NCI-H2081 (cell line): ENCODE measurements at places on chromosomes 16 and 17.

GRCh38 chr17:73118139-73118538 lies 25.7 kb upstream of the SLC39A11 start:
- no peak for DNase-seq

DNA sequence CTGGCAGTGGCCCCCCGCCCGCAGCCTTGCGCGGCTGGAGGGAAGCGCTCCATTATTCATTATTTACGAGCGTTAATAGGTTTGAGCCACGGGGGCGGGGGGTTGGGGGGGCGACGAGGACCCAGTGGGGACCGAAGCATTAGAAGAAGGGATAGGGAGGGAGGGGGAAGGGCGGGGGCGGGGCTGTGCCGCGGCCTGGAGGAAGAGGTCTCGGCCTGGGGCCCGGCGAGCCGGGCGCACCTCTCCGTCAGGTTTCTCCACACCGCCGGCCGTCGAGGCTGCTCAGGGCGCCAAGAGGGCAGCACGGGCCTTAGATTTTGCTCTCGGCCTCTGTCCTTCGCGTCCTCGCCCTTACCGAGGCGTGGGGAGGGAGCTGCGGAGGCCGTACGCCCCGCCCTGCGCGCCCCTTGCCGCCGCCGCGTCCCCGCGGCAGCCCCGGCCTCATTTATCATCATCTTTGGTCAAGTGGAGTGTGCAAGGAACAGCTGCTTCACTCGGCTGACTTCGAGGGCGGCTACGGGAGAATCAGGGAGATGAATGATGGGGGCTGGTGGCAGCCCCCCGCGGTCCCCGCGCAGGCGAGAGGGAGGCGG lies 54.2 kb downstream of the SREBF1 start:
- DNase-seq: peak; percentile 56

- DNase-seq: no peak
Observed at GRCh38 chr16:24723663-24724062, 5.8 kb upstream of the TNRC6A start.

- DNase-seq: no peak
Observed at GRCh38 chr17:18933102-18934058, 18.6 kb upstream of the SLC5A10 start.

DNA sequence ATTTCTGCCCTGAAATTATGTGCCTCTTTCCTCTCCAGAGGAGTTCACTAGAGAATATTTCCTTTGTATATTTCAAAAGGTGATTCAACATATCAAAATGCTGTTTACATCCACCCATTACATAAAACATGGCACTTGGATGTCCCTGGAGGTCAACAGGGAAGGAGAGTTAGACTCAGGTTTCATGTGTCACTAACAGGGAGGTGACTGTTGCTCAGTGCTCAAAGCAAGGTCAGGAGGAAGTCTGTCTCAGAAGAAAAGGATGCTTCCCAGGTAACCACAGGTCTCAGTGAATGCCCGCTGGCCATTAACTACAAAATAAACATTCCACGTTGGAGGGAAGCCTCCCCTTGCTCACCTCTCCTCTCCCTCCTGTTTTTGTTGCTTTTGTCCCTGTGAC lies 198.6 kb downstream of the AXIN2 start:
- no peak for DNase-seq

DNA sequence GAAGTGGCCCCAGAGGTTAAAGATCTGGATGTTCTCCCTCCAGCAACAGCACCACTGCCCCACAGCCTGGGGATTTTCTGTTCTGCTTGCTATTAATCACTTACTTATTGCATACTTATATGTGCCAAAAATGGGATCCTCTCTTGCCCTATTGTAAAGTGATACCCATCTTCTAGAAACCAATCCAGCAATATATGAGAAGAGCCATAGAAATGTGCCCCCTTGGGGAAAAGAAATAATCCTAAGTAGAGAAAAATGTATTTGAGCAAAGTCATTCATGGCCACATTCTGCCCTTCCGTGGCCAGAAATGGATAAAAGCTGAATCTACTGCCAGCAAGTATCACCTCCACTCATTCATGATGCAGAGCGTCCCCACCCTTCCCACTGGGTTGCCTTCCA lies 20.9 kb downstream of the SOST start:
- no peak for DNase-seq

DNA sequence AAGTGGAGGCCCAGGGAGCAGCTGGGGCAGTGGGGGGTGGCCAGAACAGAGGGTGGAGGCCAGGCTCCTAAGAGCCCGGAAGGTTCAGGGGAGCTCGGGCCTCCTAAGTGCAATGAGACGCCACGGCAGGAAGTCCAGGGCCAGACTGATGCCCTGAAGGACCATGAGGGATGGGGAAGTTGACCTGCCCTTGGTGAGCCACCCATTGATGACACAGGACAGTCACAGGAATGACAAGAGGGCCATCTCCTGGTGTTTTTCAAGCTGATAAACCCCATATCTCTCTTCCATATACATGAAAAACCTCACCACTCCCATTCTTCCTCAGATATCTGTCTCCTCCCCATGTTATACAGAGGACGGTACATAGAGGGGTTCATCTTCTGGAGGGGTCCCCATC lies 5.8 kb upstream of the MRPL58 start:
- DNase-seq: no peak

DNA sequence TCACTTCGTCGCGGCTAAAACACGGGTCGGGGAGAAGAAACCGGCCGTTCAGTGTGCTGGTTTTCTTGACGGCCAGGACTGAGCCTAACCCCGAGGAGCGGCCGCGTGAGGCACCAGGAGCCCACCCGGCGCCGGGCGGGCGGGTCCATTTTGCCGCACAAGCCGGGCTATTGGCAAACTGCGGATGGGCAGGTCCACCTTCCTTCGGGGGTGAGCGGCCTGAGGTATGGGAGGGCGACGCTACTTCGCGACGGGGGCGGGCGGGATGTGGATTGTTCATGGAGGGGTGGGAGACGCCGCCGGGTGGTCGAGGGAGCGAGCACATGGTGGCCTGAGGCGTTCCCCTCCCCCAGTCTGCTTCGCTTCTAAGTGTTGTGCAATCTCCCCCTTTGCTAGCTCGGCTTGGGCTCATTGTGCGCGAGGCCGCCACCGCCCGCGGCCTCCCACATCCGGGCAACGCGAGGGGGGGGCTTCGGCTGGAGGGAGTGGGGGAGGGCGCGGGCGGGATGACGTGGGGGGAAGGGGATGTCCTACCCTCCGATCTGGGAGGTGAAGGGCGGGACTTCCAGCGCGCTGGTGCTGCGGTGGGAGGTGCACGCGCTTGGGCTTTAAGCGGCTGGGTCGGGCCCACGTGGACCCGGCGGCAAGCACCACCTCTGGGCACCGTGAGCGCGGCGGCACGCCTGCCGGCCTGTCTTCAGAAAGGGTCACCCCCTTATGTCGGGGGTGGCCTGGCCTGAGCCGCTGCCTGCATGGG lies 5.9 kb upstream of the CD68 start:
- DNase-seq: peak; percentile 78

GRCh38 chr17:80246266-80246681 lies 14.4 kb upstream of the RNF213 start:
- no peak for DNase-seq

DNA sequence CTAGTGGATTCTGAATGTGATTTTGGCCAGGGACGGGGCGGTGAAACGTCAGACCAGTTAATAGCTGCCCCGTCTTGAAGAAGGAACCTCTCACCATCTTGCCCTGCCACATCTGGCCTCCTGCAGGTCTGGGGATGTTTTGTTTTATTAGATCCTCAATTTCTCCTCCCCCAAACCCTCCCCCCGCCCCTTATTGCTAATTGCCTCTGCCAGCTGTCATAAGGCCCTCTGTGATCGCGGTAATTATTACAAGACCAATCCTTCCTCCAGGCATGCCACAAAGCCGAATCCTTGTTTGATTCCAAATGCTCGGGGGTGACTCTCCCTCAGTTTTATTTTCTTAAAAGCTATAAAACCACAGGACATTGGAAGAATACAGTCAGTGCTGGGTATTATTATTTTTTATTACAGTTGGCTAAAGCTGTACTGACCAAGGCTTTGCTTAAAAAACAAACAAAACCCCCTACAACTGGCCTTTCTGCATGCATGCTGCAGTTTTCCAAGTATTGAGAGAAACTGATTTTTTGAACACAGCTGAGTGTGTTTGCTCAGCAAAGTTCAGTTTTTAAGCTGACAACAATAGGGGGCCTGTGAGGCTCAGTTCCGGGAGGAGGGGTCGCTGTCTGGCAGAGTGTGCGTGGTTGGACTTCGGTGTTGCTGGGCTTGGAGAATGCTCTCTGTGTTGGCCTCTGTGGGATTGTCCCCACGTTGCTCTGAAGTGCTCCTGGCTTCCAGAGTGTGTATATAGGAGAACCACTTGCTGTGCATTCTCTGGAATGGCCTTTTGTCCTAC lies 1.7 kb downstream of the KSR1 start:
- DNase-seq: no peak

DNA sequence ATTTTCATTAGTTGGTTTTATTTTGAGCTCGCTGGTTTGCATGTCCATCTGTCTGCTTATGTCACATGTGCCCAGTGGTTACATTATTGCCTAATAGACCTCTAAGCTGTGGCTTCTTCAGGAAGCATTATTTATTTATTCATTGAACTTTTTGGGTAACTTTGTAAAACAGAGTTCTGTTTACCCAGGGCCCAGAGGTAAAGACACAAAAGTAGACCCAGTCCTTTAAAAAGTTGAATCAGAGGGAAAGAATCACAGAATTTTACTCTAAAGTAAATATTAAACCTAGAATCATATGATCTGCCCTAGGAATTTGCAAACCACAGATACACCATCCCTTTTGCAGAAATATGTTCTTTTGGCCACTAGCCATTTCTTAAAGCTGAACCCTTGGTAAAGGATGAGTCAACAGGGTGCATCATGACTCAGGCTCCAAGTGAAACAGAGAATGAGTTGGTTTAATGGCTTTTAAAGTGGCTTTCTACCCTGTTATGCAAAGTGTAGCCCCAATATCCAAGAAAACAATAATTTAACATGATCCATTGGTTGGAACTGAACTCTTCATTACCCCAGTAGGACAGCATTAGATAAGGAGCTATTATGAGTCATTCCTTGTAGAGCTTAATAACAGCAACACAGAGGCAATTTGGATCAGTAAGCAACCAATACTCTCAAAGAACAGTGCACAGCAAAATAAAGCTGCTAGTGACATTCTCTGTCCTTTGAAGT lies 236.3 kb downstream of the KCNJ2 start:
- no peak for DNase-seq

DNA sequence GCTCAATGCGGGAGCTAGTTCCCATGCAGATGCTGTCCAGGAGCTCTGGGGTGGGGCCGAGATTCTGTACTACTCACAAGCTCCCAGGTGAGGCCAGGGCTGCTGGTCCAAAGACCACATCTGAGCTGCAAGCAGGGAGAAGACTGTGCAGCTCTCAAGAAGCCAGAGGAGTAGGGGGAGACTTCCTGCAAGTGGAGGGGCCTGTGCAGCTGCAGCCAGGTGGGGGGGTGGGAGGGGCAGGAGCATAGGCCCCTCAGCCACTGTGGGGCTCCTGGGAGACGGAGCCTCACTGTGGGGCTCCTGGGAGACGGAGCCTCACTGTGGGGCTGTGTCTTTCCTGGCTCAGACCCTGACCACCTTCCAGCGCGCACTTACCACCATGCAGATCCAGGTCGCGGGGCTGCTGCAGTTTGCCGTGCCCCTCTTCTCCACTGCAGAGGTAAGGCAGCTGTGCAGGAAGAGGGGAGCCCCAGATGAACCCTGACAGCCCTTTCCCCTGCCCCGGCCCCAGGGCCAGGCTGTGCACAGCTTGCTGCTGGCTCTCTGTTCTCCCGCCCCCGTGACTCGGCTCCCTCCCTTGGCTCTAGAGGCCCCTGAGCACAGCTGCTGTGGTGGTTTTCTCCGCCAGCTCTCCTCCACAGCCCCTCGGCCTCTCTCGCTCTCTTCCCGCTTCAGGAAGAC lies 24.3 kb upstream of the DNAI2 start:
- no peak for DNase-seq

DNA sequence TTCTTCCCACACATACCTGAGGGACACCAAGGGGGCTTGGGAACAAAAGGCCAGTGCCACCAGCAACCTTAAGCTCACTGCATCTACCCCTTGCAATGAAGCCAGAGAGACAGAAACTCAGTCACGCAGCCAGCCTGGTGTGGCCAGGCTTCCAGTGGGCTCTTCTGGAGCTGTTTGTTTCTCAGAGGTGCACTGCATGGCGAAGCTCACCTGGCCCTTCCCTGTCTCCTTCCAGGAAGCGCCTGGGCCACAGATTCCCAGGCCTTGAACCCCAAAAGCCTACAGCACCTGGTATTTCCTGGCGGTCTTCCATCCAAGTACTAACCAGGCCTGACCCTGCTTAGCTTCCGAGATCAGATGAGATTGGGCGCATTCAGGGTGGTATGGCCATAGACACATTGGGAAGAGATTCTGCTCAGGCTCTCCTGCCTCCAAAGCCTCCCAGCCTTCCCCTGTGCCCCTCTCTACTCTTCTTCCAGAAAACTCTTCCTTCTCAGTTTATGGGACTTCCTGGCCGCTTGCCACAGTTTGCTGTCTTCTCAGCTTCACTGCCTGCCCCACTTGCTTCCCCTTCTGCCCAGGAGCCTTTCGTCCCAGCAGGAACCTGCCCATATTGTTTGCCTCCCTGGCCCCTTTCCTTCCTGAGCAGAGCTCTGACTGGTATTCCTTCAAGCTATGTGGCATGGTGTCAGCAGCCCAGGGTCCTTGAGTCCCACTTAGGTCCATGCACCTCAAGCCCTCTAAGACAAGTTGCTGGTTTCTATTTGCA lies 1.6 kb downstream of the CISD3 start:
- DNase-seq: no peak

DNA sequence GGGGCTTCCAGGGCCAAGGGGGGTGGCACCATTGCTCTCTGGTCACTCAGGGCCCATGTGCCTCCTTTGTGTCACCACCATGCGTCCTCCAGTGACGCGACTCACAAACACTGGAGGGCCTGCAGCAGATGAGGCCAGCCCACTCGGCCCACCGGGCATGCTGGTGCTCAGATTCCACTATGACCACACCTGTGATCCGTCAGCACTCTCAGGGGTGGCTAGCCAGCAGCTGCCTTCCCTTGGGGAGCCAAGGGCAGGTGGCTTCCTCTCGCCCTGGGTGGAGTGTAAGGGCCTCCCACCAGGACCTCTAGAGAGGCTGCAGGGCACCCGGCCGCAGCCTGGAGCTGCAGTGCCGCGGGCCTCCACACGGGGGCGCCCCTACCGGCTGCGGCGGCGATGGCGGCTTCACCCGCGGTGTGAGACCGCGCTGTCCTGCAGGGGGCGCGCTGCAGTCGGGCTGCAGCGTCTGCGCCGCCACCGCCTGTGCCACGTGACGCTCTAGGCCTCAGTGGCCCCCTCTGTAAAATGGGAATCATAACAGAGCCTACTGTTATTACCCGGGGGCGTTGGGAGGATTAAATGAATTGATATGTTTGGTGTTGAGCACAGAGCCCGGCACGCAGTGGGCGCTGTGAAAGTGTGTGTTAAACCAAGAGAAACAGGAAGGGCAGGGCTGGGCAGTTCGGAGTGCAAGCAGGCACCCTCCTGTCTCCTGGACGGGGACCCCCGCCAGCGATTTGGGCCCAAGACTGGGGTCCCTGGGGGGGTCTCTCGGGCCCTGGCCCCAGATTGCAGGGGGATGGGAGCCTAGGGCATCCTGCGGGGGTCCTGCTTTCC lies 192.4 kb upstream of the GSE1 start:
- DNase-seq: no peak

GRCh38 chr16:78069913-78070312 lies 29.5 kb upstream of the WWOX start:
- DNase-seq: no peak

GRCh38 chr16:20871941-20872815 lies 28.0 kb downstream of the DCUN1D3 start:
- no peak for DNase-seq
